WTC11 (cell line): ENCODE measurements at places on chromosomes 7 and 10.

- H3K36me3 ChIP-seq = no peaks in the 10 kb centered on the region
- H3K27ac ChIP-seq = no peak overlapping the region
- peak overlapping the region; percentile 40; the same call in 1 of the 2 replicates for H3K4me3 ChIP-seq
- peak; percentile 72 for DNase-seq
Measured at GRCh38 chr10:121608469-121609190, 10.4 kb upstream of the FGFR2 start.

DNA sequence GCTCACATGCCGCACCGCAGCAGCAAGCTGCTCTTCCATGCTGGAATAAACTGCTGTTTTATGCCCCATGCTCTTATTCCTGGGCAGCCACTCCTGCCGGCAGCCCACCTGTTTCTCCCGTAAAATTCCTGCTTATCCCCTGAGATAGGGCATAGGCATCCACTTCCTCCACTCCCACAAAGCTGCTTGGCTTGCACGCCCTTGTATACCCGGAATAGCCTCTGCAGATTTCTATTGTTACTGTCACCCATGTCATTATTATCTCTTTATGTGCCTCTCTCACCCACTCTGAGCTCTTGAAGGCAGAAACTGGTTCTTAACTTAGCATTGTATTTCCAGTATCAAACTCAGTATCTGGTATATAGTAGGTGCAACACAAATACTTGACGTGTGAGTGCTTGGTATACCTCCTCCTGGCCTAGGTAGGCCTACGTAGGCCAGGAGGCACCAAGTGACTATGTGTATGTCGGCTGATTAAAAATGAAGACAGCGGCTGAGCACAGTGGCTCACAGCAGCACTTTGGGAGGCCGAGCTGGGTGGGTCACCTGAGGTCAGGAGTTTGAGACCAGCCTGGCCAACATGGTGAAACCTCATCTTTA is 193.4 kb downstream of the CCDC3 start:
- peak overlapping the region; percentile 63; the same call in 1 of the 2 replicates for H3K27ac ChIP-seq
- peaks cover 3% of the 10 kb centered on the region; the same call in 1 of the 2 replicates for H3K4me1 ChIP-seq
- no peaks in the 10 kb centered on the region for H3K27me3 ChIP-seq
- no peaks in the 10 kb centered on the region for H3K36me3 ChIP-seq
- H3K4me3 ChIP-seq = no peak overlapping the region

- peak overlapping the region; percentile 63; the same call in 1 of the 2 replicates for H3K27ac ChIP-seq
- H3K27me3 ChIP-seq = no peaks in the 10 kb centered on the region
- peaks cover 14% of the 10 kb centered on the region for H3K4me1 ChIP-seq
- H3K36me3 ChIP-seq = peaks cover 87% of the 10 kb centered on the region
- H3K4me3 ChIP-seq = no peak overlapping the region
- DNase-seq = no peak
Measured at GRCh38 chr7:149007611-149008010, 20.7 kb downstream of the PDIA4 start.

DNA sequence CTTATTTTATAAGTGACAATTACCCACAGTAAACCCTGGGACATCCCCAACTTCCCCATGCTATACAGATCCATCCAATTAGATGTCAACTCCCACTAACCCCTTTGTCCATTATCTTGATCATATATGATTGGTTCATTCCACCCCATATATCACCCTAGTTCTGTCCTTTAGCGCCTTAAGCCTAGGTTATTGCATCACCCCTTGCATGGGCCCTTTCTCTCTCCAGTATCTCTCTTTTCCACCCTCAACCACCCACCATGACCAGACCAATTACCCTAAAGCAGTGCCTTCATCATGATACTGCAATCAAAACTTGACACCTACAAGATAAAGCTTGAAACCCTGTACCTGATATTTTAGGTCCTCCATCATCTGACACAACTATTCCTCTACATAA is 37.9 kb upstream of the GATAD1 start:
- H3K36me3 ChIP-seq = no peaks in the 10 kb centered on the region
- H3K4me1 ChIP-seq = no peaks in the 10 kb centered on the region; the same call in 1 of the 2 replicates
- H3K4me3 ChIP-seq = no peak overlapping the region
- no peak overlapping the region for H3K27ac ChIP-seq

DNA sequence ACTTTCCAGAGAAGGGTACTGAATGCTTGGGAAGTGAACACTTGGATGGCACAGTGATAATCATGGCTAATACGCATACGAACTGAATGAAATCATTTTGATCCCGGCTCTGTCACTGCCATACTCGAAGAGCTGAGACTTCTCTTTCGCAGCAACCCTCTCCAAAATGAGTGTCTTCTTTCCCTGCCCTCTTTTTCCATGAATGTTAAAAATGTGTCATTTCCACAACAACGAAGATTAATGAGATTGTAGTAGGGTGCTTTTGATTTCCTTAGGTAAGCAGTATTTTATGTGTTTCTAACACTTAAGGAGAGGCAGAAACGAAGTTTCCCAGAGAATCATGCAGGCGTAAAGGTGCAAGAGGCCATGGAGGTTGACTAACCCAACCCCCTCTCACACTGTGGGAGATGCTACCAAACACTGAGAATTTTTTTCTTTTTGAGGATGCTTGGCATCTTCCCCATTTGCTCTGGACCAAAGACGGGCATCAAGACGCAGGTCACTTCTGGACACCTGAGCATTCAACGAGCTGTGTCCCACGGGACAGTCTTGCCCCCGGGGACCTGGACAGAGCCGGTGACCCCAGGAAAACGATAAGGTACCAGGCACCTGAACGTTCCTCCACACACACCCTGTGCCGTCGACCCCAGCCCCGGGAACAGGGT is 823 bp downstream of the COPG2 start:
- peak overlapping the region; percentile 92 for H3K4me3 ChIP-seq
- peaks cover 17% of the 10 kb centered on the region for H3K4me1 ChIP-seq
- H3K27ac ChIP-seq = peak overlapping the region; percentile 70; the same call in 1 of the 2 replicates
- peaks cover 15% of the 10 kb centered on the region for H3K36me3 ChIP-seq
- peaks cover 20% of the 10 kb centered on the region for H3K27me3 ChIP-seq
- DNase-seq = no peak

DNA sequence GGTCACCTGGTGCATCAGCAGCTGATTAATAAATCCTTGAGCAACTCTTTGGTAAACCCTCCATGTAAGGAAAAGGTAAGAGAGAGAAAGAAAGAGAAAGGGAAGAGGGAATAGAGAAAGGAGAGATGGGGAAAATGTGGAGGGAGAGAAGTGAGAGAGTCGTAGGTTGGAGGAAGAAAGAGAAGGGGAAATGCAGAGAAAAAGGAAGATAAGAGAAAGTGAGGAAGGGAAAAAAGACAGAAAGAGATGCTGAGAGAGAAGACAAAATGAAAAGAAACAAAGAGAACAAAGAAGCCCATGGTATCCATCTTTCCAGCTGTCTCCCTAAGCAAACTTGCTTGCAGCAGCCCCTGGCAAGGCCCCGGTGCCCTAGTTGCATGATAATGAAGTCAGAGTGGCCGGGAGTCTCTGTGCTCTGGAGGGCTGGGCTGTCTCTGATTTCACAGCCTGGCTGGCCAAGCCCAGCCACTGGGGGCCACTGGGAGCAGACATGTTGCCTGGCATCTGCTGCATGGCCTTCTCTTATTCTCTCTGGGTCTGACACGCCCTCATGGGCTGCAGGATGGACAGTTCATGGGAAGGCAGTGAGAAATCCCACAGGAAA is 48.4 kb downstream of the PRR15 start:
- no peak overlapping the region for H3K4me3 ChIP-seq
- peaks cover 7% of the 10 kb centered on the region for H3K27me3 ChIP-seq
- peak; percentile 48 for DNase-seq
- 0 out of 2 replicates have a peak, but pooled peaks cover 4% of the 10 kb centered on the region for H3K36me3 ChIP-seq
- no peak overlapping the region for H3K27ac ChIP-seq
- peaks cover 55% of the 10 kb centered on the region for H3K4me1 ChIP-seq

DNA sequence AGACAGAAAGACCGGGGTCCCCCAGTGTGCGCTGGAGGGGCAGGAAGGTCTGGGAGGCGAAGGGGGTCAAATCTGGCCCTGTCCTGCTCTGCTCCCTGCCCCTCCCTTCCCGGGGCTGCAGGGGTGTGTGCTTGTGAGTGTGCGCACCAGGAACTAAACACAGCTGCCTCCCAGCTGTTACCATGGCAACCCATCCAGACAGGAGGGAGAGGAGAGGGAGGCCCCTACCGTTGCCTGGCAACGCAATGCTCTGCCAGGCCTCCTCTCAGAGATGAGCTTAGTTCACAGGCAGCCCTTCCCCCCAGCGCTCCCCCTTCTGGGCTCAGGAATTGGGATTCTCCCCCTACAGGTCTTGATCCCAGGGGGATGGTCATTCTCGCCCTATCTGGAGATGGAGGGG is 6.1 kb downstream of the NYAP1 start:
- peak; percentile 85 for DNase-seq
- H3K4me1 ChIP-seq = peaks cover 36% of the 10 kb centered on the region
- no peaks in the 10 kb centered on the region for H3K36me3 ChIP-seq
- no peak overlapping the region for H3K27ac ChIP-seq
- H3K4me3 ChIP-seq = no peak overlapping the region

GRCh38 chr10:68074031-68074774 is 880 bp downstream of the HERC4 start:
- H3K4me1 ChIP-seq = peaks cover 32% of the 10 kb centered on the region
- peak overlapping the region; percentile 98 for H3K4me3 ChIP-seq
- H3K27ac ChIP-seq = peak overlapping the region; percentile 83
- DNase-seq = no peak
- peaks cover 13% of the 10 kb centered on the region for H3K36me3 ChIP-seq
- no peaks in the 10 kb centered on the region; the same call in 1 of the 2 replicates for H3K27me3 ChIP-seq

- DNase-seq = peak; percentile 60
- H3K27me3 ChIP-seq = peaks cover 49% of the 10 kb centered on the region
- H3K36me3 ChIP-seq = no peaks in the 10 kb centered on the region
- H3K4me1 ChIP-seq = peaks cover 37% of the 10 kb centered on the region
- H3K27ac ChIP-seq = no peak overlapping the region
Measured at GRCh38 chr10:71964743-71965515, 734 bp downstream of the CHST3 start.

DNA sequence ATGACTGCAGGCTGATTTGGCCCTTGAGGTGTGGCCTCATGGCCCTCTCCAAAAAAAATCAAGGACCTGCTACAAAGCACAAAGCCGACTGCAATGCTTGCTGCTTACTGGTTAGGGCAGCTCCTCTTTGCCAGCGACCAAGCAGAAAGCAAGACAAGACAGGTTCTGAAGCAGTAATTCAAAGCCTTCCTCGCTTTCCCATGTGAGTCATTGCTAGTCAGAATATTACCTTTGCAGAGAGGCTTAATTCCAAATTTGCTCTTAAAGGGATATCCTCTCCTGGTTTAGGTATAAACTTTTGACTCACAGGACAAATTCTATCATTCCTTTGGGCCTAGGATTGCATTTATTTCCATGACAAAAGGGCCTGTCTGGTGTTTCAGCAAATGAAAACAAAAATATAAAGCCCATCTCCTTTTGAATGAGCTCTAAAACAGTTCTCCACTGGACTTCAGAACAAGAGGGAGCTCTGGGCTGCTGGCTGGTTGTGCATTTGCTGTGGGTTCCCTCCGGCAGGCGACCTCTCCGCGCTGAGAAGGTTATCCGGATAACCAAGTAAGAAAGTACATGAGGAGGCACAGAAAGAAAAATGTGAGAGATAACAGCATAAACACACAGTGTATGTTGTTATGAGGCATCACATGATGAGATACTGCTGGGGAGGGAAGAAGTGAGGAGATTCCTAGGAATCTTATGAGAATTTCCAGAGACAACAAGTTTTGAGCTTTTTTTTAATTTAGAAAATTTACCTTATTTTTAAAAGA is 90.8 kb downstream of the EGFR start:
- H3K4me3 ChIP-seq = peak overlapping the region; percentile 30; the same call in 1 of the 2 replicates
- no peaks in the 10 kb centered on the region for H3K27me3 ChIP-seq

- no peak overlapping the region for H3K4me3 ChIP-seq
- H3K36me3 ChIP-seq = peaks cover 52% of the 10 kb centered on the region
- H3K27ac ChIP-seq = no peak overlapping the region
- no peak for DNase-seq
Measured at GRCh38 chr7:98995111-98995510, 116.8 kb downstream of the TRRAP start.
